ENCODE measurements at places on chromosomes 3 and 15. TPM values are rescaled to one million over a fixed set of nuclear protein-coding genes. Genes with fewer than 3 reads are reported as not detected.

The NDUFB4 gene
- 55.0 TPM for total RNA-seq

The CLRN1 gene
- total RNA-seq: not detected

The EBLN2 gene
- 11.9 TPM for total RNA-seq

The HRG gene
- not detected for total RNA-seq

Measured in tibial nerve (tissue), 4 donors.